EH (cell line): ENCODE measurements at places on chromosomes 11 and 22.

- no peak for DNase-seq
Observed at GRCh38 chr22:20182365-20182764, 31.5 kb upstream of the CCDC188 start.

DNA sequence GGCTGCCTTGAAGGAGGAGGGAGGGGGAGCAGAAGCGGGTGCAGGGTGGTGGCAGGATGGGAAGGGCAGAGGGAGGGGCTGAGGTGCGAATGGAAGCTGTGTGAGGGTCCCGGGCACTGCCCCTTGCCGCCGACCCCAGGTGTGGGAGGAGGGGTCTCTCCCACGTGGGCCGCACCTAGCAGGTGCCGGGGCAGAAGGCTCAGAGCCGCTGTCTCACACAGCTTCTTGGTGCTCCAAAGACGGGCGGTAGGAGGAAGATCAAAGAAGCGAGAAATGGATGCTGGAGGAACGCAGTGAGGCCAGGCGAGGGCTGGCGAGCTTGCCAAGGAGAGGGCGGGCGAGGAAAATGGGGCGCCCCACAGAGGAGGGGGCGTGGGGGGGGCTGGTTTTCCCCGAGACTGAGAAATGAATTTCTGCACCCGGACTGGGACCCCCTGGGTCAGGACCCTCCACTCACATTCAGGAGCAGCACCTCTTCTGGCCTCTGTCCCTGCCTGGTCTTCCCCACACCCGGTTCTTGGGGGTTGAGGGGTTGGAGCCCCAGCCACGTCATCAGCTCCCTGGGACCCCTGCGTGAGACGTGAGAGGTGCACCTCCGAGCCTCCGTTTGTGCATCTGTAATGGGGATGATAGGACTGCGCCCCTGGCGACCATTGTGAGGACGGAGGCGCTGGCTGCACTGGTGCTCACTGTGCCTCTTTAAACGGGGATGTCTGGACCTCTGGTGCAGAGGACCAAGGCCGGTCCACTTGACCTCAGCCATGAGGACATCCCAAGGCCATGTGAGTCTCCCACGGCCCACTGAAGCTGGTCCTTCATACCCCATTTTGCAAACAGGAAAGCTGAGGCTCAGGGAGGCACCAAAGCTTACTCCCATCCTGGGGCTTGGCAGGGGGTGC lies 16.8 kb downstream of the LSP1 start:
- no peak for DNase-seq

DNA sequence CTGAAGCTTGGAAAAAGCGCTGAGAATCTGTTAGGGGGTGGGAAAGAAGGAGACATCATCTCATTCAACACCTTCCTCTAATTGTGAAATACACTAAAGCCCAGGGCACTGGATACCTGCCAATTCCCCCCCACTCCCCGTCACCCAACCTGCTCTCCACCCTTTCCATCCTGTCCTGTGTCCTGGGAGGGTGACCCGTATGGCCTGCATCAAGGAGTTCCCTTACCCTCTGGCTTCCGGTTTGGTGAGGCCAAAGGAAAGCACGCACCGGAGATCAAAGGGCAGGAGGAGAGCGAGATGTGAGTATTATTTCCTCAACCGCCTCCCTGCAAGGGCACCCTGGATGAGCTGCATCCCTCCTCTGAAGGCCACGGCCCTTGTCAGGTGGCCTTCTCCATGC lies 65.0 kb upstream of the PTPRJ start:
- no peak for DNase-seq

GRCh38 chr11:32851251-32851650 lies 21.5 kb downstream of the PRRG4 start:
- DNase-seq = no peak
